Activated effector memory CD4-positive, alpha-beta T cell treated with Interleukin-2 at 50 U/mL for 16 hours (primary cell): ENCODE measurements at places on chromosomes 6 and 20.

- no peak for DNase-seq
Observed at GRCh38 chr6:12909833-12910232, 193.3 kb downstream of the PHACTR1 start.

GRCh38 chr6:160039441-160039840 is 70.6 kb downstream of the IGF2R start:
- no peak for DNase-seq

GRCh38 chr6:144847916-144848315 is 562.8 kb downstream of the UTRN start:
- no peak for DNase-seq

DNA sequence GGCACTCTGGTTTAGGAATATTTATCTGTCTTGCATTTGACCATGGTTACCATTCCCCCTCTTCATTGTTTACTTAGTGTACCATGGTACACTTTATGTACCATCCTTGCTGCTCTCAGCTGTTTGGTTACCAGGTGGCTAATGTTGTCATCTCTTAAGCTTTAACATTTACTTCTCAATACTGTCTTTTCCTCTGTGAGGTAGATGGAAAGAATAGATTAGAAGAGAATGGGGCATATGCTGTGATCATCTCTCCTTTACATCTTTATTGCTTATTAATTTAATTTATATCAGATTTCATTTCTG is 109.2 kb downstream of the NCOA3 start:
- no peak for DNase-seq

GRCh38 chr6:13641315-13641714 is 26.2 kb downstream of the NOL7 start:
- DNase-seq: no peak

- DNase-seq: no peak
Observed at GRCh38 chr20:18326990-18327389, 38.7 kb downstream of the ZNF133 start.
